K562 (cell line): ENCODE measurements at places on chromosomes 1 and 21.

GRCh38 chr1:908661-909060 is 15.1 kb upstream of the SAMD11 start:
- DNase-seq: no peak

DNA sequence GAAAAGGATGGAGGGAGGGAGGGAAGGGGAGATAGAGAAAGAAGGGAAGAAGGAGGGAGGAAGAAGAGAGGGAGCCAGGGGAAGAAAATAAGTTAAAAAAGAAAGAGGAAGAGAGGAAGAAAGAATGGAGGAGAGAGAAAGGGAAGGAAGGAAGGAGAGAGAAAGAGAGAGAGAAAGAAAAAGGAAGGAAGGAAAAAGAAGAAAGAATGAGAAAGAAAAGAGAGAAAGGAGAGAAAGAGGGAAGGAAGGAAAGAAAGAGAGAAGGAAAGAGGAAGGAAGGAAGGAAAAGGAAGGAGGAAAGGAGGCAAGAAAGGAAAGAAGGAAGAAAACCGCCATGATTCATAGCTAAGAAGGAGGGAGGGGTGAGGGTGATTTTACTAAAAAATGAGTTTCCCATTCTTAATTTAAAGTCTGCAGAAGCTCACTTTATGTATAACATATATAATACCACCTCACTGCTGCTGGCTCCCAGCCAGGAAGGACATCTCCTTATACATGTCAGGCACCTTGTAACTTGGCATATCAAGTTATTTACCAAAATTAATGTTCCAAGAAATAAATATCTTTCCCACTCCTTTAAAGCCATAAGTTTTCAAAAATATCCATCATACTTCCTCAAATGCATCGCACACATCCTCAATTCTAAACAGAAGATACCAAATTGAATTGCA is 46.0 kb upstream of the OLIG2 start:
- no peak for DNase-seq

DNA sequence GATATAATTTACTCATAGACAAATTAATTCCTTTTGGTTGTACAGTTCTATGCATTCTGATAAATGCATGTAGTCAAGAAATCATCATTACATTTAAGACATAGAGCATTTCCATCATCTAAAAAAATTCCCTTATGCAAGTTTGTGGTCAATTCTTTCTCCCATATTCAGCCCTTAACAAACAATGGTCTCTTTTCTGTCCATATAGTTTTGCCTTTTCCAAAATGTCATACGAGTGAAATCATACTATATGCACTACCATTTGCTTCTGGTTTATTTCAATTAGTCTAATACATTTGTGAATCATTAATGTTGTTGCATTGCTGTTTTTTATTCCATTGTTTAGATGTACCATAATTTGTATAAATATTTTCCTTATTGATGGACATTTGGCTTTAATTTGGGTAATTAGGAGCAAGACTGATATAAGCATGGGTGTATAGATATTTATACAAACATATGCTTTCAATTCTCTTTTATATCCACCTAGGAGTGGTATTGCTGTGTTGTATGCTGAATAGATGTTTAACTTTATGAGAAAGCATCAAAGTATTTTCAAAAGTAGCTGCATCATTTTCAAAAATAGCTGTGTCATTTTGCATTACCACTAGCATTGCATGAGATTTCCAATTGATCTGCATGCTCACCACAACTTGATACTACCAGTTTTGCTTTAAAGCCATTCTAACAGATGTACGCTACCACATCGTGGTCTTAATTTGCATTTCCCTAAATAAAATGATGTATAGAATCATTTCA is 397.0 kb upstream of the ADAMTS5 start:
- DNase-seq: no peak

- no peak for DNase-seq
These were observed 107.2 kb downstream of the PLPPR5 start for GRCh38 chr1:98897479-98897878.
